AG08395 (cell line): ENCODE measurements at places on chromosomes 3 and 15.

DNA sequence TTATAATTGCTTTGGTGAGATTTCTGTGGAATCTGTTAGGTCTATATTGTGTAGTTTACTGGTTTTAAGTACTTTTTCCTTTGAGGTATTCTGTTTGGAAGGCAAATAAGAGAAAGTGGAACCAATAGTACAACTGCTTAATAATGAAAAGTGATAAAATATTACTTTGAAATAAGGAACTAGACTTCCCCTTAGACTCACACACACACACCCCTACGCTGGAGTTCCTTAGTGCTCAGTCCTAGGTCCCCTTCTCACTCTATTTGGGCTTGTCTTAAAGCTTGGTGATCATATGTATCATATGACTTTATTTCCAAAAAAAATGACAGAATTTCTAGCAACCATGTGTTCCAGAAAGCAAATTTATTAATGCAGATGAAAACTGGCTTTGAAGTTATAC, 494.0 kb upstream of the TGFBR2 start:
- DNase-seq, result no peak

DNA sequence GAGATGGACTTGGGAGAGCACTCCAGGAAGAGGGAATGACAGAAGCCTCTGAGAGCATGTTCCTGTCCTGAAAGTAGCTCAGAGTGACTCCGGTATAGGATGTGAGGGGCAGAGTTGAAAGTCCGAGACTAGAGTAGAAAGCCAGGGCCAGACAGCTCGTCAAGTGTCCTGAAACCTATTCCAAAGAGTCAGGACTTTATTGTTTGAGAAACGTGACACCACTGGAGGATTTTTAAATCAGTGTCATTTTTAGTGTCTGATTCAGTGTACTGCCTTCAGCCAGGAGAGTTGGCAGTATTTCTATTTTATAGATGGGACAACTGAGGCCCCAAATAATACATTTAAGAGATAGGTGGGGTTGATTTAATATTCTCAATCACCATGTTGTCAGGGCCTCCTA, 1.6 kb upstream of the RBMS3 start:
- no peak for DNase-seq

GRCh38 chr3:61583890-61584875, 22.8 kb downstream of the PTPRG start:
- DNase-seq, result no peak

DNA sequence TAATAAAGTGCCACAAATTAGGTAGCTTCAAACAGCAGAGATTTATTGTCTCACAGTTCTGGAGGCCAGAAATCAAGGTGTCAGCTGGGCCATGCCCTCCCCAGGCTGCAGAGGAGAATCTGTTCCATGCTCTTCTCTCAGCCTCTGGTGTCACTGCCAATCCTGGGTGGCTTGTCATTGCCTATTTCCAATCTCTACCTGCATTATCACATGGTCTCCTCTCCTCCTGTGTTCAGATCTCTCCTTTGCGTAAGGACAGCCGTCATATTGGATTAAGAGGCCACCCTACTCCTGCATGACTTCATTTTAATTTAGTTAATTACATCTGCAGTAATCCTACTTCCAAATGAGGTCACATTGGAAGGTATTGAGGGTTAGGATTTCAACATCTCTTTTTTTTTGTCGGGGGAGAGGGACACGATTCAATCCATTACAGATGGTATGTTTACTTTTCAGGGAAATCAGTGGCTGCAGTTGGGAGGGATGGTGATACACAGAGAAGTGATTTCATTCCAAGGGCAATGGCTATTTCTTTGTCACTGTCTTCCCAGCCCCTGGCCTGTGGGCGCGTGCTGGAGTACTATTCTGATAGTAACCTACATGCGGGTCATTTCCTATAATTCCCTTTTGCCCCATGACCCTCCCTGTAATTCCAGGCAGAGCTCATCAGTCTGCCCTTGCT, 169.4 kb downstream of the MINAR1 start:
- DNase-seq, result no peak

DNA sequence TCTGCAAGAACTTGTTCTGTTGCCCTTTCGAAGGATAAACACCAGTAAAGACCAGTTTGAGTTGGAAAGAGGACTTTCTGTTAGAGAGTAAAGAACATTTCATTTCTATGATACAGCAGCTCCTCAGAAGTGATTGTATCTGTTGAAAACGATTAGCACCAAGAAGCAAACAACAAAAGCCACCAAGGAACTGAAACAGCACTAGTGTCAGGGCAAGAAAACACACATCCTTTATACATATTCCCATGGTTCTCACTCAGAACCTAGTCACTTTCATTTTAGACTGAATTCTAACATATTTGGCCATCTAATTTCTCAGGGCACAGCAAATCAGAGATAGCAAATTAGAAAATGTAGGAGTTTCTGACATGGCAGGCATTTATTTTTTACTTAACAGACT, 116.1 kb downstream of the ATP1B3 start:
- no peak for DNase-seq
